Caco-2 (cell line): ENCODE measurements at places on chromosomes 11 and 22.

- H3K4me3 ChIP-seq, result no peak overlapping the region
- H3K27ac ChIP-seq, result no peak overlapping the region
- no peaks in the 10 kb centered on the region for H3K27me3 ChIP-seq
- H3K36me3 ChIP-seq, result no peaks in the 10 kb centered on the region
- DNase-seq, result no peak
These were observed 5.8 kb upstream of the TCN1 start for GRCh38 chr11:59872076-59872475.

- H3K4me1 ChIP-seq, result 0 out of 2 replicates have a peak, but pooled peaks cover 3% of the 10 kb centered on the region
- H3K27ac ChIP-seq, result no peak overlapping the region
- no peaks in the 10 kb centered on the region for H3K36me3 ChIP-seq
- H3K27me3 ChIP-seq, result no peaks in the 10 kb centered on the region
These were observed 12.1 kb downstream of the PPM1F start for GRCh38 chr22:21940521-21940920.

- no peak overlapping the region for H3K27ac ChIP-seq
- H3K27me3 ChIP-seq, result no peaks in the 10 kb centered on the region
- DNase-seq, result no peak
- peaks cover 7% of the 10 kb centered on the region for H3K4me1 ChIP-seq
- no peak overlapping the region for H3K4me3 ChIP-seq
- H3K36me3 ChIP-seq, result no peaks in the 10 kb centered on the region
These were observed 3.8 kb upstream of the TTLL8 start for GRCh38 chr22:50061824-50062355.

GRCh38 chr11:24271798-24272197 lies 225.1 kb upstream of the LUZP2 start:
- no peak overlapping the region for H3K4me3 ChIP-seq
- H3K36me3 ChIP-seq, result no peaks in the 10 kb centered on the region
- no peaks in the 10 kb centered on the region for H3K27me3 ChIP-seq
- no peaks in the 10 kb centered on the region for H3K4me1 ChIP-seq
- no peak for DNase-seq
- H3K27ac ChIP-seq, result no peak overlapping the region

DNA sequence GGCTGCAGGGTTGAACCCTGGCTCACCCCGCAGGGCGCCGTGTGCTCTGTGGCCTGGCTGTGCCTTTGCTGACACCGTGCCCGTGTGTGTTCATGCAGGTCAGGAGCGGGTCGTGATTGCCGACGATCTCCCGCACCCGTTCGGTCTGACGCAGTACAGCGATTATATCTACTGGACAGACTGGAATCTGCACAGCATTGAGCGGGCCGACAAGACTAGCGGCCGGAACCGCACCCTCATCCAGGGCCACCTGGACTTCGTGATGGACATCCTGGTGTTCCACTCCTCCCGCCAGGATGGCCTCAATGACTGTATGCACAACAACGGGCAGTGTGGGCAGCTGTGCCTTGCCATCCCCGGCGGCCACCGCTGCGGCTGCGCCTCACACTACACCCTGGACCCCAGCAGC lies 47.0 kb upstream of the PPP6R3 start:
- no peaks in the 10 kb centered on the region for H3K4me1 ChIP-seq
- no peaks in the 10 kb centered on the region for H3K27me3 ChIP-seq
- H3K4me3 ChIP-seq, result no peak overlapping the region
- no peak overlapping the region for H3K27ac ChIP-seq

- H3K4me3 ChIP-seq, result no peak overlapping the region
- no peaks in the 10 kb centered on the region for H3K27me3 ChIP-seq
- DNase-seq, result no peak
These were observed 40.1 kb upstream of the CLMP start for GRCh38 chr11:123235117-123235655.

DNA sequence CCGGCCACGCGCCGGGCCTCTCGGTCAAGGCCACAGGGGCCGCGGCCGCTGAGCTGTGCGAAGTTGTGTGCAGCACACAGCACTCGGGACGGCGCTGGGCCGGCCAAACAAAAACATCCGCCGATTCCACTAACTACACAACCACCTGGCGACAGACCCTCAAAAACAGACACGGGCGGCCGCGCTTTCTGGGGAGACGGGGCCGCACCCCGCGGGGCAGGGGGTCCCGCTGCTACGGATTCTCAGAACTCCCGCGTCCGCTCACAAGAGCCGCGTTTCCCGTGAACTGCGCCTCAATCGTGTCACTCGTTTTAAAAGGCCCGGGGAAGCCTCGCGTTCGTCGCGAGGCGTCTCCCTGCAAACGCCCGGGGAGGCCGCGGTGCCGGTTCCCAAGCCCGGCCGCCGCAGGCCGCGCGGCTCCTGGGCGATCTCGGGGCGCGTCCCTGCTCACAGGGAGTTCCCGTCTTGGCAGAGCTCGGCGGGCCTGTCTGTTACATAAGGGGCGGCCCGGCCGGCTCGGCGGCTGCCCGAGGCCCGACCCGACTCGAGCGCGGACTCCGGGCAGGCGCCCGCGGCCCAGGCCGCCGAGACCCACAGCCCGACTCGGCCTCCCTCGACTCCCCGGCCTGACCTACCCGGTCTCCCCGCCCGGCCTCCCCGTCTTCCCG lies 936 bp downstream of the BRD1 start:
- H3K27ac ChIP-seq, result peak overlapping the region; percentile 70
- no peak for DNase-seq
- peaks cover 6% of the 10 kb centered on the region for H3K36me3 ChIP-seq
- H3K27me3 ChIP-seq, result no peaks in the 10 kb centered on the region
- H3K4me3 ChIP-seq, result peak overlapping the region; percentile 65
